ENCODE measurements at places on chromosomes 12 and 14.

DNA sequence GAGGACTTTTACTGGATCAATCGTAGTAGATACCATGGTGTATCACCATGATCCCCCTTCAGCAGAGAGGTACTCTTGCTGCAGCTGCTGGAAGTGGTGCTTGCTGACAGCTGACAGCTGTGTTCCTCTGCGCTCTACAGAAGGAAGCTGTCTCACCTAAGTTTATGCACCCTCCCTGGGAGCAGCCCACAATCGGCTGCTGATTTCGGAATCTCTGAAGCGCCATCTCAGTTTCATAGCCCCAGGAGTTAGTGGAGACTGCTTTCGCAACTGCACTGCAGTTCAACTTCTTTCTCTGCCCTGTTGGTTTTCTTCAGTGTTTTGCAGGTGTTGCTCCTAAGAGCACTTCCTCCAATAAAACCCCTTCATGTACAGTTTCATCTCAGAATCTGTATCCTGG, 237.9 kb downstream of the PAWR start:
- DNase-seq, result no peak

- DNase-seq, result no peak
Measured at GRCh38 chr14:52154992-52155650, 86.3 kb upstream of the NID2 start.

GRCh38 chr12:27355979-27356378, 23.3 kb downstream of the BMAL2 start:
- DNase-seq, result no peak

- DNase-seq, result no peak
Measured at GRCh38 chr12:94225506-94225905, 77.1 kb downstream of the PLXNC1 start.

GRCh38 chr12:30243426-30243825, 452.2 kb downstream of the IPO8 start:
- DNase-seq, result no peak

DNA sequence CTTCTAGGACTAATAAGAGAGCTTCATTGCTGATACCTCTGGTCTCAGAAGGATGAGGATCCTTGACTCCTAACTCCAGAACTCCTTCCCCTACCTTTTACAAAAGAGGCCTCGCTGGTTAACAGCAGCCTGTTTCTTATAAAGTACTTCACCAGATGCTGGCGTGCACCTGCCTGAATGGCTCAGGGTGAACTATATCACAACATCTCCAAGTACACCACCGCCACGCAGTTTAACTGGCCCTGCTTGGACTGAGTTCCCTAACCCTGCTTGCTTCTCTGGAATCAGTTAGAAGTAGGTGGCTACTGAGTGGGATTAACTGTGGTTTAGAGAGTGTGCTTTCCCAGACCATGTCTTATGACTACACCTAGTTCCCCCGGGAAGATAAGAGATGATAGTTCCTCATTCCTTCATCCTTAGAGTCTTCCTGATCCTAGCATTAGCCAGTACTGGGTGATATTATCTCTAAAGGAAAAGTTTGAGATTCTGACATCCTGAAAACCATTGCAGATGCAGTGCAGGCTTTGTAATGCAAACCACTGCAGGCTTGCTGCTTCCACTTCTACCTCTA, 3.0 kb downstream of the FOXJ2 start:
- DNase-seq, result no peak

DNA sequence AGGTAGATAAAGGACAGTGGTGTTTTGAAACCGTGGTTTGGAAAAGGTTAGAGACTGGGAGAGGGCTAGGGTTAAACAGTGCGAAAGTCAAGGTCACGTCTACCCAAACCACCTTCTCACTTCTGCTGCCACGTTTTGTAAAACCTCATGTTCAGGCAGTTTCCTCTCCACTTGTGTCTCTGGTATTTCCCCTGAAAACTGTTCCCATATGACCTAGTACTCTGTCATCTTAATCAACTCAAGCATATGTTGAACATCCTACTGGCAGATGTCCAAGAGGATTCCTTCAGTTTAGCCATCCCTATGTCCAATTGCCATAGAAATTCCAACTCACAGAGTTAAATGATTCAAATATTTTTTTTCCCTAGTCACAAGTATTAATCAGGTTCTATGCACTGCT, 17.4 kb downstream of the CLEC4C start:
- DNase-seq, result no peak

DNA sequence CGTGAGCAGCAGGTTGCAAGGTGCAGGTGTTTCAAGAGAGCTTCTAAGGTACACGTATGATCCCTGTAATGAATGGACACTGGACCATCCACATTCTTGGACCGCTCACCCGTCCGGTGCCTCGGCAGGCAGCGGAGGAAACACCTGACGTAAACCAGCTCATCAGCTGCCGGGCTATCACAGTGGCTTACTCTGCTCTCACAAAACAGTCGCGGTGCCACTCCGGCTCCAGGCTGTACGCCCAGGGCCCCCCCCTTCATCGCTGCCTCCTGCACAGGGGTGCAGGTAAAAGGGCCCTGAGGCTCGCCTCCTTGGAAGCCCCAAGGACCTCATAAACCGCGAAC, 436 bp downstream of the VPS33A start:
- DNase-seq, result no peak

DNA sequence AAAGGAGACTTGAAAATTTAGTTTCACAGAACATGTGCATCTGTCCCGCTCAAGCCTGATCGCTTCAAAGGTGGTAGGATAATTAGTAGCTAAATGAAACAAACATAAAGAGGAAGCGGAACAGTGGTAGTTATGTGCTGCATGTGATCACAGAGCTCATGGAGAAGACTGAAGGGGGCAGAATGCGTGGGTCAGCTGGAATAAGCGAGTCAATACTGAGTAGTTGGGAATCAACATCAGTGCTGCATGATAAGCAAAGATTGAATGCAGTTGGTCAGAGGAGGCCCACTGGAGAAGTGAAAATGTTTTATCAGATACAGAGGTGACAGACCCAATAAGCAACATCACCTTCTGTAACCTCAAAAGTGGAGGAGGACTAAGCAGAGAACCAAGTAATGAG, 95.1 kb upstream of the RFX4 start:
- no peak for DNase-seq

DNA sequence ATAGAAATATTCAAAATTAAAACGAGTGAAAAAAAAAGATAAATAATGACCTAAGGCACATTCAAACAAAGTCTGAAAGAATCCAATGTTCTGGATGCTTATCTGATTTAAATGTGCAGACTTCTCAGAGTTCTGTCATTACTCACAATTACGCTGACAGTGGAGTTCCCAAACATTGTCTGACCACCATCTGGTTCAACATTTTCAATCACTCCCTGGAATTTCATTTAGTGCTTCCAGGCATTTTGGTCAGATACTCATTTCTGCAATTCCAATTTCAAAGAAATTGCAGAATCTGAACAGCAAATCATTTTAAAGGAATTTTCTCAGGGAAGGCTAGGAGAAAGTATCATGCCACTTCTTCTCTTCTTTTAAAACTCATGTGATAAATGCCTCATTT, 398.2 kb upstream of the PDE3A start:
- DNase-seq, result no peak

GRCh38 chr12:118183711-118184110, 47.8 kb downstream of the PEBP1 start:
- DNase-seq, result no peak

DNA sequence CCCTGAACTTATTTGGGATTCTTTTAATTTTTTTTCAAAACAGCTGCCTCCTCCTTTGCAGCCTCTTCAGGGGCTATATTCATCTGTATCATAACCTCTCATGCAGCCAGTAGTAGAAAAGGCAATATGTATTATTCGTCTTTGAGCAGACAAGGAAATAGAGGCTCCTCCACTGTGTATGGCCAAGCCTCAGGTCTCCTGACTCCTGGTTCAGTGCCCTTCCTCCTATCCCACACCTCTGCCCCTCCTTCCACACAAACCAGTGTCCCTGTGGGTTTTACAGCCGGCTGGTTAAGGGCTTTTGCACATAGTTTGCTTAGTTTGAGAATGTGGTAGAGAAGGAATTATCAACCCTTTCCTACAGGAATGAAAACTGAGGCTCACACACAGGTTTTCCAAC, 8.8 kb upstream of the ACVRL1 start:
- no peak for DNase-seq

GRCh38 chr12:2960390-2960956, 1.3 kb downstream of the TEAD4 start:
- DNase-seq, result no peak

DNA sequence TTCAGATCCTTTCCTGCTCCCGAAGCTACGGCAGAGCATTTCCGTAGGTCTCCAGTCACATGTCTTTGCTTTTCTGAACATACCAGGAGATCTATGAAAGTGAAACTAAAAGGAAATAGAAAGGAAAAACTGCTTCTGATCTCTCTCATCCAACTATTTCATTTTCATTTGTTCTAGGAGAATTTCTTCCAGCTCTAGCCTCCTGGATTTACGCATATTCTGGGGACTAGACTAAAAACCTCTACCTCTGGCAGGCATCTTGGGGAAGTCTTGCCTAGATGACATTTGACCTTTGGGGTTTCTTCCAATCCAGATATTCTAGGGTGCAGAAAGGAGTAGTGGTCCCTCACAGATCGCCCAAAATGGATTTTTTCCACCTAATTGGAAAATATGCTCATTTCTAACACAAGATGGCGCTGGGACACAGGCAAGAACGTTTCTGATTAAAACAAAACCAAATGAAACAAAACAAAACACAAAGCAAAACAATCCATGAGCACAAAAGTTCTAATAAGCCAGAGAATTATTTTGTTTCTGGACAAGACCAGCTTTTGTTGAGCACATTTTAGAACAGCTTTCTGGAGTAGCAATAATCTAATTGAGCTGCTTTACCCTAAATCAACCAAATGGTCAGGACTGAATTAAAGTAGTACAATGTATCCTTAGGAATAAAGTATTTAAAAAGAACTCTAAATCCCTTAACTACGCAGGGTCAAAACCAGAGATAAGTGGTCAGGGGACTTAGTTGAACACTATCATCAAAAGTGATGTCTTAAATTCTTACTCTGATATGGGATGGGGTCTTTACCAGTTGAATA, 12.3 kb upstream of the PARP11 start:
- DNase-seq, result peak; percentile 16

DNA sequence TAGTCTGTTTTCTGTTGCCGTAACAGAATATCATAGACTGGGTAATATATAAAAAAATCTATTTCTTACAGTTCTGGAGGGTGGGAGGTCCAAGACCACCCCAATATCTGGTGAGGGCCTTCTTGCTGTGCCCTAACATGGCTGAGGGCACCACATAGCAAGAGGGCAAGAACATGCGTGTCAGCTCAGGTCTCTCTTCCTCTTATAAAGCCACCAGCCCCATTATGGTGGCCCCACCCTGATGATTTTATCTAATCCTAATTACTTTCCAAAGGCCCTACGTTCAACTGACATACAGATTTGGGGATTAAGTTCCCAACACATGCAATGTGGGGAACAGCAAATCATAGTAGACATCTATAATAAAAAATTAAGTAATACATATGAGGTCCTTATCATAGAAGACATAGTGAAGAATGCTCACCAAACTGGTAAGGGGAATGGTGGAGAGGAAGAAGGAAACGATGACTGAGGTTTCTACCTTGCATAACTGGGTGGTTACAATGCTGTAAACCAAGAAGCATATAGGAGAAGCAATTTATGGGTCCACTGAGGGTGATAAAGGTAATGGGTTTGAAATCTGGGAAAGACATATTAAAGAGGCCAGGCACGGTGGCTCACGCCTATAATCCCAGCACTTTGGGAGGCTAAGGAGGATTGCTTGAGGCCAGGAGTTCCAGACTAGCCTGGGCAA, 27.0 kb downstream of the BTBD7 start:
- DNase-seq, result no peak

Data from T-helper 9 cell (primary cell).